Astrocyte of the cerebellum (primary cell): ENCODE measurements at places on chromosomes 5 and 9.
A peak's percentile ranks its signal among the peaks of the same experiment; 100 is the strongest.

GRCh38 chr5:127064253-127064840 is 9.0 kb downstream of the C5orf63 start:
- DNase-seq: no peak

- DNase-seq: no peak
Measured at GRCh38 chr9:97831843-97832636, 21.0 kb upstream of the FOXE1 start.

DNA sequence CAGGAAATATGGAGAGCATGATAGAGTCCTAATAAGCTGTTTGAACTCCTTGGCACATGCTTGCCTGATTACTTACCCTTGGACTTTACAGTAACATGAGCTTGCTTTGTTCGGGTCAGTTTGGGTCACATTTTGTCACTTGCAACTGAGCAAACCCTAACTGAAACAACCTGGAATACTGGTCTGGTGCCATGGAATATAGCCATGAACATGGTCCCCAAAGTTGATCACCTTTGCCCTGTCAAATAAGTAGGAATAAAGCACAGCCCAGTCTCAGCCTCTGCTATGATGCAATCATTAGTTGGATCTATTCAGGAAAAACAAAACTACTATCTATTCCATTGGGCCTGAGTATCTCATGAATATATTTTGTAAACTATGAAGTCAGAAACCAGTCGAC is 18.2 kb downstream of the CDO1 start:
- no peak for DNase-seq

GRCh38 chr9:79390077-79390698 is 181.6 kb upstream of the TLE4 start:
- no peak for DNase-seq

DNA sequence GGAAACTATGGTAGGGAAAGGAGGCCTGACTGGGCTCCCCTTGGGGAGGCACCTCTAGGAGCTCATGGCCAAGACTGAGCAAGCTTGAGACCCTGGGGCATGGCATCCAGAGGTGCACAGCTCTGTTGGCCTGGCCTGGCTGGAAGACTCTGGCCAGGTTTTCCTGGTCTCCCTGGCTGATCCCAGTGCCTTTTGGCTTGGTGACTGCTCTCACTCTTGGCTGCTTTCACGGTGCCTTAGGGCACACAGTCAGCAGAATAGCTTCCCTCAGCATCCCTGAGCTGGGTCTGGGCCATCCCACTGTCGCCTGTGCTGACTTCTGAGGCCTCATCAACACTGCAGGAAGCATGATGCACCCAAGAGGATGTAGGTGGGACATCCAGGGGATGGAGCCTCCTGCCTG is 13.4 kb upstream of the DELE1 start:
- no peak for DNase-seq

GRCh38 chr5:14741131-14741530 is 76.6 kb downstream of the OTULIN start:
- DNase-seq: no peak

GRCh38 chr5:167307042-167307441 is 984.4 kb upstream of the WWC1 start:
- DNase-seq: no peak

DNA sequence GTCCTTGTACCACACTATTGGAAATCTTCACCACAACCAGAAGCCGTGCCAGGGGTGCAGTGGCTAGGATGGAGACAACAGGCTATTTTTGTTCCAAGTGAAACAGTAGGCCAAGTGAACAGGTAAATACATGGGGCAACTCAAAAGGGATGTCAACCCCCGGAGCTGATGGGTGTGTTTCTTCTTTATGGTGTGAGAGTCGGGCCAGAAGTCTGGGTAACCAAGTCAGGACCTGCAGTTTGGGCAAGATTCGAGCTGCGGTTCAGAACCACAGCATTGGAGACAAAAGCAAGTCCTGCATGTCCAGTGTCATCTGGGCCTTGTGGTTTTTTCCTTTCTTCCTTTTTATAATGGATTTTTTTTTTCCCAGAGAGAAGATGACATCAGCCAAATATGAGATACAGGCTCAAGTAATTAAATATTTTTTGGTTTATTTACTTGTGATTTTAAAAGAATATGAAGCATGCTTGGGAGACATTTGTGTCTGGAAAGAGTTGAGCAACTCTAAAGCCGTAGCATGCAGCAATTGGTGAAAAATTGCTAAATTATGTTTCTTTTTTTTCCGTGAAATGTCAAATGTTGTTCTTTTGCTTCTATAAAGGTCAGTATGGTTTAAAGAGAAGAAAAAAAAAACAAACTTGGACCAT is 261.6 kb downstream of the ARRDC3 start:
- no peak for DNase-seq

GRCh38 chr5:3411363-3411762 is 184.3 kb upstream of the IRX1 start:
- DNase-seq: no peak

- no peak for DNase-seq
Measured at GRCh38 chr9:105331160-105331559, 86.7 kb downstream of the SLC44A1 start.

- DNase-seq: no peak
Measured at GRCh38 chr5:119418606-119419100, 33.6 kb upstream of the HSD17B4 start.

- no peak for DNase-seq
Measured at GRCh38 chr5:112830378-112830777, 30.7 kb upstream of the SRP19 start.

DNA sequence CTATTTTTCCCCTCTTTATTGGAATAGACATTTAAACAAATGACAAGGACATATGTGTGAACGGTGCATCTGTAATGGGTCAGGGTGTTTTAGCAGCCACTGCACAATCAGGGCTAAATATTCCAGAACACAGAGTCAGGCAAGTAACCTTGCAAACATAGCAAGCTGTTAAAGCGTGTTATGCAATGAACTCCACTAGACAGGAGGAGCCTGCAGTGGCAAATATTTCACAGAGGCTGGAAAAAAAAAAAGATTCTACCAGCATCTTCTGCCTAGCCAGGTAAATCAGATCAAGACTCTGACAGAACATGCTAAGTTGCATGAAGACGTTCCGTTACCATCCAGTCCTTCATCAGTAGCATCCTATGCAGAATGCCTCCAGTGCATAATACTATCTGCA is 171.8 kb downstream of the SEMA5A start:
- no peak for DNase-seq

DNA sequence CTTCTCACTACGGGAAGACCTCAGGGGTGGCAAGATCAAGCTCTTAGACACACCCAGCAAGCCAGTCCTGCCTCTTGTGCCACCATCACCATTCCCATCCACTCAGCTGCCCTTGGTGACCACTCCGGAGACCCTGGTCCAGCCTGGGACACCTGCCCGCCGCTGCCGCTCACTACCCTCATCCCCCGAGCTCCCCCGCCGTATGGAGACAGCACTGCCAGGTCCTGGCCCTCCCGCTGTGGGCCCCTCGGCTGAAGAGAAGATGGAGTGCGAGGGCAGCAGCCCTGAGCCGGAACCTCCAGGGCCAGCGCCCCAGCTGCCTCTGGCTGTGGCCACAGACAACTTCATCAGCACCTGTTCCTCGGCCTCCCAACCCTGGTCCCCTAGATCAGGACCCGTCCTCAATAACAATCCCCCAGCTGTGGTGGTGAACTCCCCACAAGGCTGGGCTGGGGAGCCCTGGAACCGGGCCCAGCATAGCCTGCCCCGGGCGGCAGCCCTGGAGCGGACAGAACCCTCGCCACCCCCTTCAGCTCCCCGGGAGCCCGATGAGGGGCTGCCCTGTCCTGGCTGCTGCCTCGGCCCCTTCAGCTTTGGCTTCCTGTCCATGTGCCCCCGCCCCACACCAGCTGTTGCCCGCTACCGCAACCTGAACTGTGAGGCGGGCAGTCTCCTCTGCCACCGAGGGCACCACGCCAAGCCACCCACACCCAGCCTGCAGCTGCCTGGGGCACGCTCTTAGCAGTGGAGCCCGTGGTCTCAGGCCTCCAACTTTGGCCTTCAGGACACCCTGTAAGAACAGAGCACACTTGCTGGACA is 4.1 kb downstream of the TESK1 start:
- no peak for DNase-seq

- DNase-seq: no peak
Measured at GRCh38 chr5:1460054-1460682, 14.9 kb upstream of the SLC6A3 start.

DNA sequence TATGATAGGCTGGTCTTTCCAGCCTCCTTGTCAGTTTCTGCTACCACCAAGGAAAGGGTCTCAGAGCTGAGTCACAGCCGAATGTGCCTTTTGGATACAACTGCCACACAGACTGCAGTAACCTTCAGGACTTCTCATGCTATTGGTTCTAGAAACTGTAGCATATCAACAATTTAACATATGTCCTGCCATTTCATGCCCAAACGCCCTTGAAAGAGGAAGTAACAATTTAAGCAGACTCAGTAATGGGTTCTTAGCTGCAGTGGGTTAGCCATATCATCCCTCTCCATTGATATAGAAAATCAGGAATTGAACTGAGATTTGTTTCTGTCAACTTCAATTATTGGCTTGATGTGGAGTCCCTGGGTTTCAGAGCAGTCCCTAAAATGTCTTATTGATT is 4.1 kb upstream of the CLK4 start:
- DNase-seq: no peak

DNA sequence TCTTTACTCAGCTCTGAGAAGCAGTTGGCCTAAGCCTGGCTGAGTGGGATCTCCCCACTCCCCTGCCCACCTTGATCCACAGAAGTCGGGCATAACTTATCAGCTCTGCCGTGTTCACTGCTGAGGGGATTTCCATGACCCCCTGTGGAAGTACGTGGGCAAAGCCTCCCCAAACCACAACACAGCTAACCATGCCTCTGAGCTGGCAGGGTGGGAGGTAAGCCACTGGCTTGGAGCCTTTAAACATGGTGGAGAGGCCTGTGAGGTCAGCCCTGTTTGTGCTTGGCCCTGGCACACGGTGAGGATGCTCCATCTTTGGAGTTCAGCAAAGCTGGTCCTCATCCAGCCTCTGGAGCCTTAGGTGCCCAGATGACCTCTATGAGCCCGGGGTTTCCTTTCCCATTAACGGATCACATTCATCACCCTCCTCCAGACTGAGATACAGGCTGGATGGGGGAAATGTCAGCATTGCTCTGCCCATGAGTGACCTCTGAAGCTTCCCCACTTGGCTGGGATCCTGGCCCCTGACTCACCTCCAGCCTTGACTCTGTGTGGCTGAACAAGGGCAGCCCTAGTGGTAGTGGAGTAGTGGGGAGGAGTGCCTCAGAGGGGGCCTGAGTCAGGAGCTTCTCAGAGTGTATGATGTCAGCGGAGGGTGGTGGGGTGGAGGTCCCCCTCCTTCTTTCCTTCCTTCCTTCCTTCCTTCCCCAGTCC is 6.2 kb downstream of the PDLIM4 start:
- peak; percentile 55 for DNase-seq

GRCh38 chr5:113615708-113616107 is 102.2 kb downstream of the YTHDC2 start:
- DNase-seq: no peak

DNA sequence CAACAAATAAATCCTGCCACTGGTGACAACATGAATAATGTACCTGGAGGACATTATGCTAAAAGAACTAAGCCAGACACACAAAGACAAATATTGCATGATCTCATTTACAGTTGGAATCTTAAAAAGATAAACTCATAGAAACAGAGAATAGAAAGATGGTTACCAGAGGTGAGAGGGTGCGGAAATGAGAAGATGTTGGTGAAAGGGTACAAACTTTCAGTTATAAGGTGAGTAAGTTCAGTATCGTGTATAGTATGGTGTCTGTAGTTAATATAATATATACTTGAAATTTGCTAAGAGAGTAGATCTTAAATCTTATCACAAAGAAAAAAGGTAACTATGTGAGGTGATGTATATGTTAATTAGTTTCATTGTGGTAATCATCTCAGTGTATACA is 63.3 kb downstream of the PRRC1 start:
- DNase-seq: no peak

GRCh38 chr5:164470312-164470711 is 964.9 kb downstream of the MAT2B start:
- no peak for DNase-seq

- DNase-seq: no peak
Measured at GRCh38 chr5:29077451-29077850, 2039.1 kb upstream of the CDH9 start.

DNA sequence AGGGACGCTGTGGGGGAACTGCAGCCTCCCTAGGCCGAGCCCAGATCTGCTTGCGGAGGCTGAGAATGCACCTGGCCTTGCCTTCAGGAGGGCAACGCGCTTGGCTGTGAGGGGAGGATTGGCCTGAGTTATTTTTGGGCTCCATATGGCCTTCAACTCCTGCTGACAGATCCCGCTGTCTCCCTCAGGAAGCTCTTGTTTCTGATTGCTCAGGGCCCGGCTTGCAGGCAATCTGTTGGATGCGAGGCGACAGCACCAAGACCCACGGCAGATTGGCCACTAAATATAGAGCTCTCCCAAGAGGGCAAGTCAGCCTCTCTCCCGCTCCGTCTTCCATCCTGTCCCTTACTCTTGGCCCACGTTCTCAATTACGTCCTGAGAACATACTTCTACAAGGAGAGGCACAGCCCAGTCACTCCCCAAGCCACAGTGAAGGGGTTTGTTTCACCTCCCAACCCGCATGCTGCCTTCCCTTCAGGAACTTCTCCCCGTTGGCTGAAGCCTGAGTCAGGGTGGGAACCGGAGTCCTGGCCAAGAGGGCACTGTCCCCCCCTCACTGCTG is 53.6 kb downstream of the RASGEF1C start:
- DNase-seq: no peak
